HepG2 (cell line): ENCODE measurements at places on chromosomes 11 and 22.

DNA sequence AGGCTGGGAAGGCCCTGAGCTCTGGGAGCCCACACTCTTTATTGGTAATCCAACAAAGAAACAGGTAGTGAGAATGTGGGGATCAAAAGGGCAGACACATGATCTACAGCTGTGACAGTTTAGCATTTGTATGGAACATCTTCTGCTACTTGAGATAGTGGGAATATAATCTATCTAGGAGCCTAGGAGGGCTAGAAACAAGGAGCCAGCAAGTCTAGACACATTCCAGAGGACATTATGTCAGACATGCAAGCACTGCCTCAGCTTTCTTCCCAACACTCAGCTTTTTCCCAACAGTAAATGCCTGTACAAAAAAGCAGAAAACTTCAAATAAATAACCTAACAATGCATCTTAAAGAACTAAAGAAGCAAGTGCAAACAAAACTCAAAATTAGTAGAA lies 1150.6 kb upstream of the RAG2 start:
- H3K4me1 ChIP-seq = no peaks in the 10 kb centered on the region
- no peak overlapping the region for H3K27ac ChIP-seq
- no peak for DNase-seq
- no peaks in the 10 kb centered on the region for H3K36me3 ChIP-seq
- no peaks in the 10 kb centered on the region for H3K27me3 ChIP-seq

GRCh38 chr11:5293028-5293427 lies 8.7 kb downstream of the OR51B4 start:
- no peaks in the 10 kb centered on the region for H3K36me3 ChIP-seq
- H3K4me1 ChIP-seq = no peaks in the 10 kb centered on the region
- DNase-seq = no peak
- no peak overlapping the region for H3K4me3 ChIP-seq
- H3K27me3 ChIP-seq = no peaks in the 10 kb centered on the region

GRCh38 chr22:23562186-23562585 lies 17.9 kb downstream of the IGLL1 start:
- H3K36me3 ChIP-seq = no peaks in the 10 kb centered on the region
- no peak overlapping the region for H3K4me3 ChIP-seq
- no peak for DNase-seq
- H3K27ac ChIP-seq = no peak overlapping the region

GRCh38 chr11:73652856-73653559 lies 6.6 kb downstream of the PLEKHB1 start:
- H3K27me3 ChIP-seq = no peaks in the 10 kb centered on the region
- H3K27ac ChIP-seq = peak overlapping the region; percentile 89
- H3K36me3 ChIP-seq = peaks cover 5% of the 10 kb centered on the region
- peaks cover 75% of the 10 kb centered on the region for H3K4me1 ChIP-seq

GRCh38 chr22:17973217-17973616 lies 51.1 kb downstream of the MICAL3 start:
- no peaks in the 10 kb centered on the region for H3K27me3 ChIP-seq
- no peak for DNase-seq
- peak overlapping the region; percentile 80 for H3K27ac ChIP-seq
- peaks cover 61% of the 10 kb centered on the region for H3K4me1 ChIP-seq
- H3K4me3 ChIP-seq = peak overlapping the region; percentile 75

DNA sequence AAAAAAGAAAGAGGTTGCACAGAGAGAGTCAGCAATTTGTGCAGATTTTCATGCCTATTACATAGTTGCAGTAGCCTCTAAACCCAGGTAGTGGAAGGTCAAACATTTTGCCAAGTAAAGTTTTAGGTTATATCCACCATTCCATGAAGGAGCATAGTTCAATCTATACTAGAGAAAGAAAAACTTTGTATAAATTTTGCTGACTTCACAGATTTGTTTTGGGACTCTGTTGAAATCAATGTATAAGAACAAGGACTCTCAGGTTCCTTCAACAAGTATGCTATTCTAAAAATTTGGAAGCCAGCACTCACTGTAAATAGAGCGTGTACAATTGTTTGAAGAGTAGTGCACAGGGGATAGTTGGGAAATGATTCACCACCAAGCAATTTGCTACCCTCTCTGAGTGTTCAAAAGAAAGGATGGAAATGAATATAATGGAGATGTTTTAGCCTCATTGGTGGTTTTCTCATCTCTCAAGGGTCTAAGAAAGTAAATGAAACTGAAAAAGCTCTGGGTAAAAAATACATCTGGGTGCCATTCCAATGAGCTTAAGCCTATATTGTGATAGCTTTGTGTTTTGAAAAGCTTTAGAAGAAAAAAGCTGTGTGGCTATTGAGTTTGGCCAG lies 508.4 kb upstream of the LUZP2 start:
- DNase-seq = peak; percentile 41
- H3K27me3 ChIP-seq = no peaks in the 10 kb centered on the region
- H3K4me1 ChIP-seq = no peaks in the 10 kb centered on the region
- H3K4me3 ChIP-seq = no peak overlapping the region
- H3K36me3 ChIP-seq = no peaks in the 10 kb centered on the region

GRCh38 chr22:30767661-30768060 lies 73.0 kb downstream of the OSBP2 start:
- H3K36me3 ChIP-seq = no peaks in the 10 kb centered on the region
- no peak overlapping the region for H3K27ac ChIP-seq
- no peaks in the 10 kb centered on the region; the same call in 2 of the 3 replicates for H3K27me3 ChIP-seq
- DNase-seq = no peak

- H3K27me3 ChIP-seq = no peaks in the 10 kb centered on the region
- H3K4me1 ChIP-seq = no peaks in the 10 kb centered on the region
- H3K27ac ChIP-seq = no peak overlapping the region
- H3K36me3 ChIP-seq = no peaks in the 10 kb centered on the region
Observed at GRCh38 chr11:109140857-109141515, 281.0 kb upstream of the C11orf87 start.

DNA sequence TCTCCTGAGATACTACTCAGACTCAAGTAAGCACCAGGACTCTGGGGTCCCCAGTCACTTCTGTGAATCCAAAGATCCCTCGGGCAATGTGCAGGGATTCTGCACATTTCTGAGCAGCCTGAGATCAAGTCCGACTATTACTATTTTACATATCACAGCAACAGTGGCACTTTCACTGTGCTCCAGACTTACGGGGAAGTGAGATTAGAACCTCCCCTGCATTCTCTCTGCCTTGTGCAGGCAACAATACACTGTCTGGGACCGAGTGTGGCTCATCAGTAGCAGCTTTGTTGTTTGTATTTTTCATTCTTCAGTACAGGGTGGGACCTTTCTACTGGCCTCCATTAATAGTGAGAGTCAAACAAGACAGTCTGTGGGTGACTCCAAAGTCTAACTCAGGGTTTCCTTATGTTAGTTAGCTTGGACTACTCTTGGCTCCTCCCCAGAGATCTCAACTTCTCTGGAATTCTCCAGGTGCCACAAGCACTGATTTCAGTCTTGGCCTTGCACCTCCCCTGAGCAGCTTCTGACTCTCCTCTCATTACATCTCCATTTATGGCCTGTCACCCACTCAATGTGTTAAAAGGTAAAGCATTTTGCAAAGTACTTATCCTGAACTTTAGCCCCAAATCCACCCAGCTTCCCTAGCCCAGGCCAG lies 76.2 kb upstream of the TOP3B start:
- no peak overlapping the region for H3K4me3 ChIP-seq
- DNase-seq = no peak
- no peaks in the 10 kb centered on the region for H3K36me3 ChIP-seq
- no peak overlapping the region for H3K27ac ChIP-seq
- peaks cover 65% of the 10 kb centered on the region for H3K4me1 ChIP-seq

DNA sequence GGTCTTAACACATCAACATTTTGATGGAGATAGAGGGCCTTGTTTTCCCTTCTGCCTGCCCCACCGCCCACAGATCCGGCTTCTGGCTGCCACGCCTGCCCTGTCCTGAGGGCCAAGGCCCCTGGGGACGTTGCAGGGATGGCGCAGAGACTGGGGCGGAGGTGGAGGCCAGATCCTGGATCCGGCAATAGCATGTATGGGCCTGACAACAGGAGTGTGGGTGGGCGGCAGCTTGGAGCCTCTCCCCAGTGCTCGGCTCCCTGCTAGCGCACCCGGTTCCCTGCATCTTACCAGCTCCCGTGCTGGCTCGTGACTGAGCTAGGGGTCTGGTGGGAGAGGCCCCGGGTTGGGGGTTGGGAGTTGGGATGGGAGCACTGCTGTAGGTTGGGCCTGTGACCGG lies 95.6 kb downstream of the ZBTB16 start:
- no peak overlapping the region for H3K27ac ChIP-seq
- H3K4me3 ChIP-seq = no peak overlapping the region
- DNase-seq = no peak
- H3K36me3 ChIP-seq = no peaks in the 10 kb centered on the region
- peaks cover 17% of the 10 kb centered on the region for H3K4me1 ChIP-seq

GRCh38 chr11:132551016-132551415 lies 981.3 kb downstream of the OPCML start:
- no peak overlapping the region for H3K27ac ChIP-seq
- H3K4me1 ChIP-seq = no peaks in the 10 kb centered on the region
- DNase-seq = no peak
- H3K36me3 ChIP-seq = no peaks in the 10 kb centered on the region
- no peaks in the 10 kb centered on the region for H3K27me3 ChIP-seq

- peak overlapping the region; percentile 11 for H3K27ac ChIP-seq
- H3K4me1 ChIP-seq = peaks cover 24% of the 10 kb centered on the region
- no peaks in the 10 kb centered on the region for H3K27me3 ChIP-seq
- H3K4me3 ChIP-seq = no peak overlapping the region
- H3K36me3 ChIP-seq = no peaks in the 10 kb centered on the region
Observed at GRCh38 chr11:83508804-83509203, 222.6 kb upstream of the CCDC90B start.

- H3K4me3 ChIP-seq = no peak overlapping the region
- H3K27me3 ChIP-seq = peaks cover 29% of the 10 kb centered on the region
Observed at GRCh38 chr11:1195682-1196515, 27.0 kb upstream of the MUC5B start.

GRCh38 chr11:95698676-95699557 lies 90.7 kb downstream of the FAM76B start:
- no peaks in the 10 kb centered on the region for H3K36me3 ChIP-seq
- H3K4me3 ChIP-seq = no peak overlapping the region
- H3K27me3 ChIP-seq = no peaks in the 10 kb centered on the region
- no peak overlapping the region for H3K27ac ChIP-seq
- DNase-seq = peak; percentile 14
- no peaks in the 10 kb centered on the region for H3K4me1 ChIP-seq

DNA sequence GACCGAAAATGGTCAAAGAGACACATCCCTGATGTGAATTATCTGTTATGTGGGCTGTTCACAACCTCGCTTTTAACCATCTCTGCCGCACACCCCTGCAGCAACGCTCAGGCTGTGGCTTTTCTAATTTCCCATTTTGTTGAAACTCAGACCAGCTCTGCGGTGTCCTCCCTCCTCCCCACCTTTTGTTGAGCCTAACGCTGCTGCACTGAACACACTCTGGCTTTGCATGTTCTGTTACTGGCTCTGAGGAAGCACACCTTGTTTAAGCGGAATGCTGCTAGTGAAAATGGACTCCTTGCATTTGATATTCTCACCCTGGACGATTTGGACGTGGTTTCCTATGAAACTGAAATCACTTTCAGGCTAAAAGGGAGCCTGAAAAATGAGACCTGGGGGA lies 198.5 kb upstream of the MTNR1B start:
- no peak overlapping the region for H3K27ac ChIP-seq
- H3K27me3 ChIP-seq = no peaks in the 10 kb centered on the region
- no peaks in the 10 kb centered on the region for H3K36me3 ChIP-seq
- no peaks in the 10 kb centered on the region for H3K4me1 ChIP-seq

DNA sequence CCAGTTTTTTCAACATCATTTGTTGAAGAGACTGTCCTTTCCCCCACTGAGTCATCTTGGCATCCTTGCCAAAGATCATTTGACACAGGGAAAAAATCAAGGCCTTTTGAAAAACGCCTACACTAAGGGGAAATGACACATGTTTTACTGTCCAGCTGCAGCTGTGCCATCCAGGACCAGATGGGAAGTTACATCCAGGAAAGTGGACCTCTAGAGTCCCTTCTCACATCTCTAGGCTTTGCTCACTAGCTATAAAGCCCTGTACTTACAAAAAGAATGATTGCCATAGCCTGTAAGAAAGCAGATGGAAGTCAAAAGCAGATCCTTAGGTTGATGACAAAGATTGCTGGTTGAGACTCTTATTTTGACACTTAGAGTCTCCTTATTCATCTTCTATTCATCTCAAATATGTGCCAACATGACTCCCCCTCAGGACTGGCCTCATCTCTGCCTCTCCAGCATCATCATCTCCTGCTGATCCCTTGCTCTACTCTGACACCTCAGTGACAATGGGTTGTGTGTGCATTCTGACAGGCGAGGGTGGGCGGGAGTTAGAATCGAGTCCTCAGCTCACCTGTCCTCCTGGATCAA lies 22.8 kb downstream of the OSBP2 start:
- no peak overlapping the region for H3K4me3 ChIP-seq
- peak; percentile 12 for DNase-seq
- 0 out of 2 replicates have a peak, but pooled peaks cover 9% of the 10 kb centered on the region for H3K4me1 ChIP-seq
- no peaks in the 10 kb centered on the region for H3K36me3 ChIP-seq
- no peaks in the 10 kb centered on the region; the same call in 1 of the 2 replicates for H3K27me3 ChIP-seq
- H3K27ac ChIP-seq = no peak overlapping the region
